Heart right ventricle (tissue), 16 donors: ENCODE measurements at places on chromosomes 5 and 9. TPM values are rescaled to one million over a fixed set of nuclear protein-coding genes. Genes with fewer than 3 reads are reported as not detected.

PTGER4 gene
- polyA plus RNA-seq: 3.0 TPM

PCDHGA7 gene
- polyA plus RNA-seq: 0.54 TPM

GFPT2 gene
- polyA plus RNA-seq: 9.3 TPM

RHOBTB3 gene
- 30.4 TPM for polyA plus RNA-seq

SV2C gene
- 0.25 TPM for polyA plus RNA-seq

FBXO10 gene
- 2.3 TPM for polyA plus RNA-seq

ESM1 gene
- 0.72 TPM for polyA plus RNA-seq

GCNT4 gene
- polyA plus RNA-seq: 0.09 TPM

NR6A1 gene
- polyA plus RNA-seq: 1.0 TPM

TNFAIP8 gene
- 7.4 TPM for polyA plus RNA-seq

CEP78 gene
- 1.7 TPM for polyA plus RNA-seq
